ENCODE measurements at places on chromosomes 16 and 17.

DNA sequence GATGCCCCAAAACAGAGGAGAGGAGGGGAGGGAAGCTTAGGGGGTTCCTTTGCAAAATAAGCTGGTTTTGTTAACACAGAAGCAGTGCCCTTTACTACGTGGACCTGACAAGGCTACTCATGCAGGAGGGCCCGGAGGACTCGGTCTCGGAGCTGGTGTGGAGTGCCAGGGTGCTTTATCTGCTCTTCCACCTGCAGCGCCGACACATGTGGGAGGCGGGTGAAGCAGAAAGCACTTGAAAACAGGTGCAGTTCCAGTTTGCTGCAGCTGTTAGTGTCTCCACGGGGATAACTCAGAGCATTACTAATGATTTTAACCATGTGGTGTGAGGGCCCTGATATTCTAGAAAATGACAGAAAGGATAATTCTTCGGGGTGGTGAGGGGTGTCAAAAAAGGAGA, 35.0 kb upstream of the MNT start:
- DNase-seq, result no peak

GRCh38 chr17:2156666-2157065, 101.8 kb downstream of the HIC1 start:
- DNase-seq, result no peak

DNA sequence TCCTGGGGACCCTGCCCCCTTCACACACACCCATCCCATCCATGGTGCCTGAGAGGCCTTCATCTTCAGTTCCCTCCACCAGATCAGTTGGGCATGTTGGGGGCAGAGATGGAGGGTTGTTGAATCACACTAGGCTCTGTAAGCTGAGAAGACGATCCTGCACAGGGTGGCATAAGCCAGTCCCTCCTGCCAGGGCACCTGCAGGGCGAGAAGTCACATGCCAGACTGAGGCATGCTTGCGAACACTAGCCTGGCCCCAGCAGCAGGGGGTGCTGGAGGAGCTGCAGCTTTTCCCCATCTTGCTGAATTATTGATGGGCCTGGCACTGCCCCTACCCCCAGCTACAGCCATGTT, 6.1 kb upstream of the TBX2 start:
- no peak for DNase-seq

DNA sequence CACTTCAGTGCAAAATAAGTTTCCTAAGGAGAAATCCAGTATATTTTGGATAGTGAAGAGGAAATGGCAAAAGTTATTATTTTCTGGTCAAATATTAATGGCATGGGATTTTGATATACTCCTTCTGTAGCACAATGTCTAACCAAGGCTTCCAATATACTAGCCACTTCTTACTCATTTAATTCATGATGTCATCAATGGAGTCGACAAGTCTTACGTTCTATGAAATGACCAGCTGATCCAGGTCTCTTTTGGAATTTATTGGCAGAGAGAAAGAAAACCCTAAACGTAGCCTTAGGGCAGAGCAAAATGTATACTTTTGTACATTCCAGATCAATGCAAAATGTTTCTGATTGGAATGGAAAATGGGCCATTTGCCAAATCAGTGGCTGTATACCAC, 8.3 kb upstream of the ABCA10 start:
- DNase-seq, result no peak

DNA sequence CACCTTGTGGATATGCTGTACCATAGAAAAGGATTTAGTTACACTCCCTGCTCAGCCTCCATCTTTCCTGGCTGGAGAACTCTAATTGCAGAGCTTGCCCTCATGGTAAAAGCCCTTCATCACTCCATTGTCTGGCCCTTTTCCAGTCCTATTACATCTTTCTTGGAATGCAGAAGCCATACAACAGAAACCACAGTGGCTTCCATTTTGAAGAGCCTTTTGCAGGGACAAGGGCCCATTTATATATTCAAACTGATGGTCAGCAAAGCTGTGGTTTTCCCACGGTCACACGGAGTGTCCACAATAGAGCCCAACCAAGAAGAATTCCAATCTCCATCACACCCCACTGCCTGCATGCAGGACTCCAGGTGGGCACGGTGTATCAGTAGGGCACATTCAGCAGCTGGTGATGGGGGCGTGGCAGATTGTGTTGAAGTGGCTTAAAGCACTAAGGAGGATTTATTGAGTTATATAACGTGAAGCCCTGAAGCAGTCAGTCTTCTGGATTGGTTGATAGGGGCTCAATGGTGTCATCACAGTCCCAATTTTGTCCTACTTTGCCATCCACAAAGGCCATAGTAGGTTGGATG, 20.3 kb downstream of the COPRS start:
- DNase-seq, result no peak

- no peak for DNase-seq
Observed at GRCh38 chr16:70804734-70805169, 3.8 kb upstream of the VAC14 start.

DNA sequence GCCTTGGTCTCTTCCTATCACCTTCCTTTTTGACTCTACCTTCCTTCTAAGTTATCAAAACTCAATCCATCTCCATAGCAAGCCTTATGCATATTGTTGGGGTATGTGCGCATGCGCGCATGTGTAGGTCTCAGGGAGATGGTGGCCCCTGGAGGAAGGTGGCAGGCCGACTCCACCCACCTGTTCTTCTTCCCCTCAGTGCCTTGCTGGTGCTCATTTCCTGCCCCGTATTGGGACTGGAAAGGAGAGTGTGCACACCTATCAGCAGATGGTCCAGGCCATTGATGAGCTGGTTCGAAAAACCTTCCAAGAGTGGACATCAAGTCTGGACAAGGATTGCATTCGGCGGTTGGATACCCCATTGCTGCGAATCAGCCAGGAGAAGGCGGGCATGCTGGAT, 25.2 kb downstream of the DNAH2 start:
- no peak for DNase-seq

DNA sequence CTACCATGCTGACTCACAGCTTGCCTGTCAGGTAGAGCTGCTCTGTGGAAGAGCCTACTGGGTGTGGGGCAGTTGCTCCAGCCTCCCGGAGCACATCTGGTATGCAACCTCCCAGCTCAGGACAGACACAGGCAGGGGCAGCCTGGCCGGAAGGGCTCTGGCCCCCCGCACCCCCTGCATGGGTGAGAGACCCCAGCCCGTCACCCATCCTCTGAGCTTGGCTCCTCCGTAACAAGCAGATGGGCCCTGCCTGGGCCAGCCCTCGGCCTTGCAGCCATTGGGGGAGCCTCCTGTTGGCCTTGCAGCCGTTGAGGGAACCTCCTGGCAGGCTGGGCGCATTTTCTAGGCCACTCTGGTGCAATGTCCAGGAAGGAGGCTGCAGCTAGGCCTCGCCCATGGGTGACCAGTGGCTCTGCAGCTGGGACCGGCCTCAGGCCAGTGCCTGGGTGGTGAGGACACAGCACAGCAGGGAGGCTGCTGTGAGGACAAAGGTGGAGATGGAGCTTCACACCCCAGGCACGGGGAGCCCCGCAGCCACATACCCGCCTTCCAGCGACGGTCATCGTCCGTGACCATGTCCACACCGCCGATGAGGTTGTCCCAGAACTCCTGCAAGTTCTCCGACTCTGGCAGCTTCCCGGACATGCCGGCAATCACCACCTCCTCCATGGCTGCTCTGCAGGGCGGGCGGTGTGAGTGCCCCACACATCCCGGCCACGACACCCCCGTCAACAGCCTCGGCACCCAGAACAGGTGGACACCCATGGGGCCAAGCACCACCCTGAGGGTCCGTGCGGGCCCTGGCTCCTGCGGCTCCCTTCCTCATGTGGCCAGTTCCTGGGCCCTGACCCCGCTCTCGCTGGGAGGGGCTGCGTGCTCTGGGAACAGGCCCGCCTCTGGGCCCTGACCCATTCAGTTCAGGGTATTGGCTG, 2.0 kb downstream of the FASN start:
- no peak for DNase-seq

DNA sequence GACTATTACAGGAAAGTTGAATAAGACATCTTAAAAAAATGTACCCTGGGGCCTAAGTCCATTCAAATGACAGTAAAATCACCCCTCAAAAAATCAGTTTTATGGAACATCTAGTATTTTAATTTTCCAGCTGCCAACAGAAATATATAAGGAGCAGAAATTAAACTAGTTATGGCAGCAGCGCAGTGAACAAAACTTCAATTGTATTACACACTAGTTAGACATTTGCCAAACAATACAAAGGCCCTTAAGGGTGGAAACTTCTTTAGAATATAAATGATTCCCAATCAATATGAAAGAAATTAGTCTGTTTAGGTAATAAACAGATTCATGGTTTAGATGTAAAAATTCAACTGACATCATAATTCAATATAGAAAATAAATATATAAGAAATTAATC, 18.1 kb upstream of the RFFL start:
- no peak for DNase-seq

- DNase-seq, result no peak
Observed at GRCh38 chr17:40718930-40719329, 15.4 kb upstream of the KRT24 start.

- DNase-seq, result no peak
Observed at GRCh38 chr16:70768203-70768580, 32.8 kb downstream of the VAC14 start.

GRCh38 chr16:69816996-69817395, 54.9 kb downstream of the WWP2 start:
- DNase-seq, result no peak

DNA sequence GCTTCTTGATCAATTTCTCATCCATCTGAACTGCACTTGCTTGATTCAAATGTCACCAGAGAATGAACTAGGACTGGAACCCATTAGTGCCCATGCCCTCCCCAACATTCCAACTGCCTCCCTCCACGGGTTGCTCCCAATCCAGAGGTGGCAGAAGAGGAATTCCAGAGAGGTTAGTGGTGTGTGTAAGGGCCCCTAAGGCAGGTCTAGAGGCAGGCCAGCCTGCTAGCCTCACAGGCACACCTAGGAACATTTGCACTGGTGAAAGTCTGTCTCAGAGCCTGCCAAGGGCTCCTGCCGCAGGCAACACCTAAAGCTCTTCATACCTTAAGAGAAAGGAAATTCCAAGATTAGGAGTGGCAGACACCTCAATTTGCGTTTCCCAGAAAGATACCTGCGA, 21.2 kb upstream of the CMTM4 start:
- DNase-seq, result no peak

- peak; percentile 84 for DNase-seq
Observed at GRCh38 chr16:72853575-72854266, 194.2 kb downstream of the ZFHX3 start.

GRCh38 chr16:7086822-7087616, 245.6 kb upstream of the RBFOX1 start:
- DNase-seq, result no peak

DNA sequence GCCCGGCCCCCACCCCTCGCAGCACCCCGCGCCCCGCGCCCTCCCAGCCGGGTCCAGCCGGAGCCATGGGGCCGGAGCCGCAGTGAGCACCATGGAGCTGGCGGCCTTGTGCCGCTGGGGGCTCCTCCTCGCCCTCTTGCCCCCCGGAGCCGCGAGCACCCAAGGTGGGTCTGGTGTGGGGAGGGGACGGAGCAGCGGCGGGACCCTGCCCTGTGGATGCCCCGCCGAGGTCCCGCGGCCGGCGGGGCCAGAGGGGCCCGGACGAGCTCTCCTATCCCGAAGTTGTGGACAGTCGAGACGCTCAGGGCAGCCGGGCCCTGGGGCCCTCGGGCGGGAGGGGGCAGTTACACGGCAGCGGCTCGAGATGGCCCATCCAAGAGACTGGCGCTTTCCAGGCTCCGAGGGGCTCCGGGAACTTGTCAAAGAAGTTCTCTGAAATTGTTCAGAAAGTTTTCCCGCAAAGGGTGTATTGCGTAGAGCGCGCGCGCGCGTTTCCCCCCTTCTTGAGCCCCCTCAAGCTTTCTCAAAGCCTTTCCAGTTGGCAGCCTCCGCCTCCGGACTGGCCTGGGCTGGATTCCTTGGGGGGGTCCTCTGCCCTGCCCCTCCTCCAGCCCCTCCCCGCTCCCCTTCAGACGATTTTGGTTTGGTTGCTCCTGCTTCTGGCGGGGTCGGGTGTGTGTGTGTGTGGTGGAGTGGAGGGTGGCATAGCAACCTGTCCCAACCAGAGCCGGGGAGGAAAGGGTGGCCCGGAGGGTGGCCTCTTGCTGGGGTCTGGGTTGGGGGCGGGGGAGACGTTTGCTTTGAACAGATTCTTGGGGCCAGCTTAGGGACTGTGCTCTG, 504 bp downstream of the ERBB2 start:
- DNase-seq, result no peak

GRCh38 chr17:2697611-2698162, 13.9 kb downstream of the CLUH start:
- no peak for DNase-seq

GRCh38 chr17:77772461-77772897, 186.0 kb upstream of the TNRC6C start:
- peak; percentile 73 for DNase-seq

- DNase-seq, result peak; percentile 40
Observed at GRCh38 chr17:31060791-31061550, 33.8 kb upstream of the NF1 start.

DNA sequence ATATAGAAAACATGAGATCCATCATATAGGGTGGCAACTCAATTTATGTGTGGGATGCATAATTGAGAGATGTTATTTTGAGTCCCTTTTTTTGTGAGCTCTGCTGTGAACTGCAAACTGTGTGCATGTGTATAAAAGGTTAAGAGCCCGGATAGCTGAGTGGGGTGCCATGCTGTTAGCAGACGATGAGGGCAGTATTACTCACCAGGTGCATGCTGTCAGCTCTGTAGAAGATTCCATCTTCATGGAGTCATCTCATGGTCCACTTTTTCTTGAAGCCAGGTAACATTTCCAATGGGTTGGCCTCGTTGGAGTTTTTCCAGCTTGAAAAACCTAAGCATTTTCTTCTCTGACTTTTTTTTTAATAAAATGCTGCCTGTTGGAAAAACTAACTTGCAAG, 43.0 kb upstream of the RHBDL3 start:
- DNase-seq, result no peak

GRCh38 chr16:69110406-69110805, 5.0 kb downstream of the HAS3 start:
- DNase-seq, result no peak

- DNase-seq, result no peak
Observed at GRCh38 chr16:86914876-86915717, 336.7 kb downstream of the FOXL1 start.

DNA sequence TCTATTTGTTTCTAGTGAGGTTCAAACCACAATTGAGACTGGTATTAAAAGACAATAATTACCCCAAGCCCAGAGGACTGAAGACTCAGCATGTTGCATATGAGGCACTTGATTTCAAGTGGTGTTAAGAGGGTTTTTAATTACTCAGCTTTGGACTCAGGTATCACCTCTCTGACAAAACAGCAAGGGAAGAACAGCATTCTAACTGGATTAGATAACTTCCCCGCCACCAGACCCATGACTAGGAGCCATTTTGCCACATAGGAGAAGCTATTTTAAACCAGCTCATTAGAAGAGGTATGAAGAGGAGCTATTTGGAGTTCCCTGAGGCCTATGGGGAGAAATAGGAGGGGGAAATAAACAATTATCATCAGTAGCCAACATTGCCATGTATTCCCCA, 226.1 kb upstream of the TOX3 start:
- no peak for DNase-seq

GRCh38 chr17:27430882-27431491, 25.3 kb upstream of the KSR1 start:
- peak; percentile 64 for DNase-seq

GRCh38 chr17:43702637-43703036, 40.9 kb upstream of the MEOX1 start:
- DNase-seq, result no peak

GRCh38 chr16:66950971-66951790, 9.9 kb upstream of the CES3 start:
- no peak for DNase-seq

- no peak for DNase-seq
Observed at GRCh38 chr17:65277576-65277975, 140.4 kb downstream of the RGS9 start.

- DNase-seq, result no peak
Observed at GRCh38 chr17:76356803-76357456, 3.2 kb upstream of the PRPSAP1 start.

All from suppressor macrophage (primary cell).